ENCODE measurements at places on chromosomes 1 and 21. TPM values are rescaled to one million over a fixed set of nuclear protein-coding genes. Genes with fewer than 3 reads are reported as not detected.

The RNF187 gene
- total RNA-seq: 40.8 TPM

The ICOSLG gene
- total RNA-seq: 0.54 TPM

The PLA2G4A gene
- total RNA-seq: 4.1 TPM

The KIAA0040 gene
- total RNA-seq: 17.3 TPM

The KLHDC9 gene
- total RNA-seq: 0.66 TPM

The KISS1 gene
- 0.56 TPM for total RNA-seq

The ADAMTS5 gene
- under 0.01 TPM for total RNA-seq

The EIF2D gene
- total RNA-seq: 50.7 TPM

The C8B gene
- total RNA-seq: not detected

The FAM151A gene
- total RNA-seq: not detected

The WNT9A gene
- 1.3 TPM for total RNA-seq

The OPTC gene
- total RNA-seq: not detected

The PLPPR5 gene
- total RNA-seq: not detected

The IQGAP3 gene
- 8.9 TPM for total RNA-seq

The LCE2A gene
- total RNA-seq: not detected

The CHTOP gene
- 37.1 TPM for total RNA-seq

The RAB42 gene
- 0.81 TPM for total RNA-seq

The RYR2 gene
- not detected for total RNA-seq

The TEX38 gene
- total RNA-seq: not detected

The PRRX1 gene
- total RNA-seq: 3.6 TPM

The PGBD5 gene
- 0.09 TPM for total RNA-seq

The SNRPE gene
- 65.0 TPM for total RNA-seq

The LDLRAD1 gene
- not detected for total RNA-seq
